ENCODE measurements at places on chromosomes 7 and 10. TPM values are rescaled to one million over a fixed set of nuclear protein-coding genes. Genes with fewer than 3 reads are reported as not detected.

DNA sequence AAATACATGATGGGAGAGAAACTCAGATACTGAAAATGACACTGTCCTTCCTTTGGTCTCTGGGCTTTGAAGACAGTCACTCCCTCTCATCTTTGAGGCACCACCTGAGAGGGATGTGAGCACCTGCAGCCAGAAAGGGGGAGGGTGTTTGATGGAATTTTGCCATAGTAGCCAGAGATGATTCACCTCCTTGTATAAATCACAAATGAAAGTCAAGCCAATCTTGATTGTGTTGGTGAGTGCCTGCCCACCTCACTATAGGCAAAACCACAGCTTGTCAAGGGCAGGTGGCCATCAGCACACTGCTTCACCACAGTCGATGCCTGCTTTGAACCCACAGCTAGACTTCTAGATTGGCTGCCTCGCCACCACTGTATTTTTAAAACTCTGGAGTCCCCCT, 48.2 kb downstream of the PON1 start:
- DNase-seq: no peak

DNA sequence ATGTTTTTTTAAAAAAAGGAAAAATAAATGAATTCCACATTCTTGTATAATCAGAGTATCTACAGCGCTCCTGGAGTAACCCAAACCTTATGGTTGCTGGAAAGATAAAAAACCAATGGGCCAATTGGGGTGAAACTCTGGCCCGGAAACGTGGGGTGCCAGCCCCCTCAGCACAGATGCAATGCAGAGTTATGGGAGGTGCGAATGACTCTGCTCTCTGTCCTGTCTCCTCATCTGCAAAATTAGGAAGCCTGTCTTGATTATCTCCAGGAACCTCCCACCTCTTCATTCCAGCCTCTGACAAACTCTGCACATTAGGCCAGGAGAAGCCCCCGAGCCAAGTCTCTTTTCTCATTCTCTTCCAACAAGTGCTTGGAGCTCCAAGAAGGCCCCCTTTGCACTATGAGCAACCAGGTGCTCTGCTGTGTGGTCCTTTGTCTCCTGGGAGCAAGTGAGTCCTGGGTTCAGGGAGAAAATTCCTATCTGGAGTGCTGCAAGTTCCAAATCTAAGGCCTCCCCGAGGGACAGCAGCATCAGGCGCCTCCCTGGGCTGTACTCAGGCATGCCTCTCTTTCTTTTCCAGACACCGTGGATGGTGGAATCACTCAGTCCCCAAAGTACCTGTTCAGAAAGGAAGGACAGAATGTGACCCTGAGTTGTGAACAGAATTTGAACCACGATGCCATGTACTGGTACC, 130.5 kb upstream of the PRSS1 start:
- no peak for DNase-seq

GRCh38 chr7:97218767-97219166, 101.3 kb downstream of the SDHAF3 start:
- DNase-seq: no peak

Gene C10orf90
- polyA plus RNA-seq: 3.4 TPM

GRCh38 chr10:95234951-95235350, 40.9 kb downstream of the ACSM6 start:
- no peak for DNase-seq

- no peak for DNase-seq
These were observed 34.4 kb upstream of the GRID1 start for GRCh38 chr10:86400705-86401587.

GRCh38 chr7:86889501-86889900, 170.0 kb downstream of the ELAPOR2 start:
- DNase-seq: no peak

- DNase-seq: peak; percentile 55
These were observed 93.4 kb upstream of the PARD3 start for GRCh38 chr10:34908481-34908880.

DNA sequence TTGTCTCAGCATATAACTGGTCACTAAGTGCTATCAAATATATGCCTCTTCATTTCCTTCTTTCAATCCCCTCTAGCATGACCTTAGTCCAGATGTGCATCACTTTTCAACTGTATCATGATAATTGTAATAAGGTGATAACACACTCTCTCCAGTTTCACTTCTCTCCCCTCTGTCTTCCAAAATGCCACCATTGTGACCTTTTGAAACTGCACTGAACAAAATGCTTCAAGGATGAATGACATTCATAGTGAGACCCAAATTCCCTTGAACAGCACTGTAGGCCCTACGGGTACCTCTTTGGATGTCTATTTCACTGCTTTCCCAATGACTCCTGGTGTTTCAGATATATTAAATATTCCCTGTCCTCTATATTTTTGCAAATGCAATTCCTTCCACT, 224.8 kb downstream of the DNAJB9 start:
- no peak for DNase-seq

GRCh38 chr7:137305901-137306621, 37.5 kb downstream of the PTN start:
- DNase-seq: no peak

- DNase-seq: no peak
These were observed 123.8 kb downstream of the AMPH start for GRCh38 chr7:38507384-38507783.

DNA sequence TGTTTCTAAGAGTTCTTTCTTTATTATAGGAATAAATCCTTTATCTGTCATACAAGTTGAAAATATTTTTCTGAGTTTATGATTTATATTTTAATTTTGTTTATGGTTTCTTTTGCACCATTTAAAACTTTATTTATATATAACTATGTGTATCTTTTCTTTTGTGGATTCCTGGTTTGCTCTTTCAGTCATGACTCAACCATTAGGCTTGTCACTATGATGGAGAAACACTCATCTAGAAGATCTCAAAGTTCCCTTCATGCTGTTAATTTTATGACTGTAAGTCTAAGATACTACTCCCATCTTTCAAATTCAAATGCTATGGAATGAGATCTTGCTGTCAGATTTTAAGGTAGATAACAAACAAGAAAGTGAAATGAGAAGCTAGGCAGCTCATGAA, 199.5 kb downstream of the INHBA start:
- DNase-seq: no peak

Gene WIPF3
- polyA plus RNA-seq: 17.0 TPM

DNA sequence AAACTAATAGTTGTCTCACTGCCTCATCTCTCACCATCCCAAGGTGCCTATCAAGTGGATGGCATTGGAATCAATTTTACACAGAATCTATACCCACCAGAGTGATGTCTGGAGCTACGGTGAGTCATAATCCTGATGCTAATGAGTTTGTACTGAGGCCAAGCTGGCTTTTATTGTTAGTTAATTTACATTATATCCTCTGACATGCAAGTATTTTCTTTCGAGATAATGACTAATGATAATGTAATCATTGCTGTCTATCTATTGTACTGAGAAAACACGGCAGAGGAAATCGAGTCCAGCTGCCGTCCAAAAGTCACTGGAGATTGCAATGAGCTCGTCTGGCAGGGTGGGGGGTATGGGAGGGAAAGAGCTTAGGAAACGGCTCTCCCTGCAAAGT, 172.4 kb upstream of the LANCL2 start:
- peak; percentile 87 for DNase-seq

DNA sequence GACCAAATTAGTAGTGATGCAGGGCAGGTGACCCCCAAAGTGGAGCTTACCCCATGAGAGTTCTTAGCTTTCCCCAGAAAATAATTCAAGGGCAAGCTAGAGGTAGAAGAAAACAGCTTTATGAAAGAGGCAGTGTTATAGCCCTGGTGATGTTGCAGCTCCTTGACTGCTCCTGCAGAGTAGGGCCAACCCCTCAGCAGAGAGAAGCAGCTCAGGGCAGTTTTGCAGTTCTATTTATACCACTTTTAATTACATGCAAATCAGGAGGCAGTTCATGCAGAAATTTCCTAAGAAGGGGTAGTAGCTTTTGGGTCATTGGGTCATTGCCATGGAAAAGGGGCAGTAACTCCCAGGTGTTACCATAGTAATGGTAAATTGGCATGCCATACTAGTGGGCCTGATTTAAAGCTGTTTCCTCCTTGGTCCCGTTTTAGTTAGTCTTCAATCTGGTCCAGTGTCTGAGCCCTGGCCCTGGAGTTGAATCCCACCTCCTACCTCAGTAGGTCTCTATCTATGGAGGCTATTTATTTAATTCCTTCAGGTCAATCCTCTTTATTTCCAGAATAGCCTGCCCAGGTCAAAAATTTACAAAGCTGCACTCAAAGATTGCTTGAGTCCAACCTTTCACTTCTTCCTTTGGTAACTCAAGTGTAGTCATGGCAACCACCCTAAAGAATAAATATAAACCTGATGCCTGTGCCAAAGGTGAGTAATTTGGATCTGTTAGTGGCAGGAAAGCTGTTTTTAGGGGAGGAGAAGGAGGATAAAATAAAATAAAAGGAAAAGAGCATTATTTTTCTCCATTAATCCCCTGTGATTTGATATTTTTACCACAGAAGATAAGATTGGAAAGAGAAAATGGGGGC, 29.5 kb downstream of the PLXDC2 start:
- peak; percentile 10 for DNase-seq

DNA sequence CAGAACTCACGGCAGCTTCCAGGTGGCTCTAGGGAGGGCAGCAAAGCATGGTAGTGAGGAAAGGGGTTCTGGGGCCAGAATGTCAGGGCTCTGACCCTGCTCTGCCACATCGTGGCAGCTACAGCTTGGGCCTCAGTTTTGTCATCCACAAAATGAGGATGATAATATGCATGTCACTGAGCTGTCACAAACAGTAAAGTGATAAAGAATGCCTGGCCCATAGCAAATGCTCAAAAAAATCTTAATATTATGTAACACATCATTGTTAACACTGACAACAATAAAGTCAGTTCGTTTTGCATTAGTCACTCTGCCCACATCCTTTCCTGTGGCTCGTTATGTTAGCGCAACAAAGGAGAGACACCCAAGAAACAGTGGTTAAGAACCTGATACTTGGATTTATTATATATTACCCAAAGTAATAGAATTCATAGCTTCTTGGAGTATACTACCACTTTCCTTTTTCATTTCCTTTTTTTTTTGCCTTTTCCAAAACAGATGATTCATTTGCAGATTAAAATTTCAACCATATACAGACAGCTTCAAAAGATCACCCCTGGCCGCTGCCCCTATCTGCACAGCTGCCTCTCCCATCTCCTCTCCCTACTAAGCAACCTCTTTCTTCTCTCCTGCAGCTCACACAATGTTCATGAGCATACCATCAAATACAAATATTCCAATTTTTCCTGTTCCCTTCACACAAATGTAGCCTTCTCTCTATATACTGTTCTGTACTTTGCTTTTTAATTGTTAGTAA, 45.5 kb upstream of the DDC start:
- no peak for DNase-seq

GRCh38 chr7:3861386-3861785, 560.3 kb downstream of the SDK1 start:
- DNase-seq: no peak

GRCh38 chr7:132248841-132249240, 327.4 kb downstream of the PLXNA4 start:
- DNase-seq: no peak

GRCh38 chr7:114986190-114987180, 64.6 kb downstream of the MDFIC start:
- no peak for DNase-seq

Gene UTF1
- polyA plus RNA-seq: not detected

DNA sequence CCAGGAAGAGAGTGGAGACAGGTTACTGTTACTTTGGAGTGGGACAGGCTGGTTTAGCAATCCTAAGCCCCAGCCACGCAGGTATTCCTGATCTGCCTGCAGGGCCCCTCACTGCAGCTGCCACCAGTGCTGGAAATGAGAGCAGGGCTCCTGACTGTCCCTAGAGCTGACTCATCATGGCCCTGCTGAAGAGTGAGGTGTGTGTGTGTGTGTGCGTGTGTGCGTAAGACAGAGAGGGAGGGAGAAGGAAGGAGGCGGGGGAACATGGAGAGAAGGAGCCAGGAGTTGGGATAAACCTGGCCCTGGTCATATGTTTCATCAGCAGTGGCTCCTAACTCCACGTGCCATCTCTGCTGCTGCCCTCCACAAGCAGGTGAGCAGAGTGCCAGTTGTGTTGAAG, 3.6 kb downstream of the FOXI2 start:
- DNase-seq: no peak

DNA sequence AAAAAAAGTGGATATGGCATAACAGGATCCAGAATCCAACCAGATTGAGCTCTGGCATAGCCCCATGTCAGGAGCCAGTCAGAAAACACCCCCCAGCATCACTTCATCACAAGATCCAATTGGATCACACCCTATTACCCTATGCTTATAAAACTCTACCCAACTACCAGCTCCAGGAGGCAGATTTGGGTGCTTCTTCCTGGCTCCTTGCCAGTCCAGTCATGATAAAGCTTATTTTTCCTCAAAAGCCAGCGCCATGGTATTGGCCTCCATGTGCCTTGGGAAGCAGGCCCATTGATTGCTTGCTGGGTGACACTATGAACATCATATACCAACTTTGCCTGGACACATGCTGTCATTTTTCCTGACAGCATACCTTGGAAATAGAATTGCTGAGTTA, 281.4 kb upstream of the MKLN1 start:
- DNase-seq: no peak

GRCh38 chr10:54622017-54622416, 179.0 kb downstream of the PCDH15 start:
- DNase-seq: no peak

DNA sequence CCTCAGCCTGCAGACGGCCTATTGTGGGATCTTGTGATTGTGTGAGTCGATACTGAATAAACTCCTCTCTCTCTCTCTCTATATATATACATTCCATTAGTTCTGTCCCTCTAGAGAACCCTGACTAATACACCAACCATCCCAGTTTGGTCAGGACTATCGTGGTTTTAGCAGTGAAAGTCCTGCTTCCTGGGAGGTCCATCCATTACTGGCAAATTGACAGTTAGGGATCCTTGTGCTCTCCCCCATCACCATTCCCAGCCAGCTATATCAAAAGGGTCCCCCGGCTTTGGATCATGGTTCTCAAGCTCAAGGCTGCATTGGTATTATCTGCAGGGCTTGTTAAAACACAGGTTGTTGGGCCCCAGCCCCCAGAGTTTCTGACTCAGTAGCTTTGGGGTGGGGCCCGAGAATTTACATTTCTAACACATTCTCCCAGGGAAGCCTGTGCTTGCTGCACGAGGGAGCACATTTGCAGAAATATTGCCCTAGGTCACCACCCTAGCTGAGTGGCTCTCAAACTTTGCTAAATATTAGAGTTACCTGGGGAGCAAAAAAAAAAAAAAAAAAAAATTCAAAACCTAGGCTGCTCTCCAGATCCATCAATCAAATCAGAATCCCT, 899.1 kb upstream of the AUTS2 start:
- no peak for DNase-seq

Gene OR6V1
- not detected for polyA plus RNA-seq

- DNase-seq: no peak
These were observed at the start of gene MYOF for GRCh38 chr10:93482145-93482834. TSS of gene MYOF (minus strand) at chr10:93482334. CDS start at chr10:93482194, 140 bp downstream.

- DNase-seq: no peak
These were observed 483.9 kb upstream of the AUTS2 start for GRCh38 chr7:69114374-69114773.

DNA sequence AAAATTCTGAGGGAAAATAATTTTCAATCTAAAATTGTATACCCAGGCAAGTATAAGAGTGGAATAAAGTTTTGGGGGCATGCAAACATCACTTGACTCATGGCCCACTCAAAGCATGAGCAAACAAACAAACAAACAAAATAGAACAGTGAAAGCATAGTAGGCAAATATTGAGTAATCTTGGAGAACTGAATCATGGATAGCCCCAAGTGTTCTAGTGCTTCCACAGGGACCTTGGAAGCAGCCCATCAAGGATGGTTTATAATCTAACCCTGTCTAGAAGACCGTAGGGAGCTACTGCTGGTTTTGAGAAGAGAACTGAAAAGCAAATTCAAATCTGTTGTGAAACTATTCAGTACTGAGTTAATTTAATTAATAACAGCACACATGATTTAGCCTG, 22.1 kb downstream of the POLR3A start:
- no peak for DNase-seq

All from spinal cord (tissue), 10 donors.